ENCODE measurements at places on chromosomes 3 and 15. TPM values are rescaled to one million over a fixed set of nuclear protein-coding genes. Genes with fewer than 3 reads are reported as not detected.

Gene LYZL4
- not detected for total RNA-seq

DNA sequence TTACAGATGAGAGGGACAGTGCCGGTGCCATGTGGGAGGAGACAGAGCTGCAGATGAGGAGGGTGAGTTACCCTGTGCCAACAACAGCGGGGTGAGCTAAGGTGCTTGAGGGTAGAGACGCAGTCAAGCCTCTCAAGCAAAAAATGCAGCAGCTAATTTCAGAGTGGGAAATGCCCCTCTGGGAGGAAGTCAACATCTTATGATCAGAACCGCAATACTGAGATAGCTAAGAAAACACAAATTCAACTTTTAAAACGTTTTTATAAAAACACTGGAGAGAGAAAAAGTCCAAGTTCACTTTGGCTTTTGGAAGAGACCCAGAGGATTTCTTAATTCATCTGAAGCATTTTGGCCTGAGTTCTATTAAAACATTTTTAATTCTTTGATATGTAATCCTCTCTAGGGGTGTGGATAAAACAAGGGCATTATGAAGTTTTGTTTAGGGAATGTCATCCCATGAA lies 319.2 kb downstream of the SLC9A9 start:
- no peak for DNase-seq

DNA sequence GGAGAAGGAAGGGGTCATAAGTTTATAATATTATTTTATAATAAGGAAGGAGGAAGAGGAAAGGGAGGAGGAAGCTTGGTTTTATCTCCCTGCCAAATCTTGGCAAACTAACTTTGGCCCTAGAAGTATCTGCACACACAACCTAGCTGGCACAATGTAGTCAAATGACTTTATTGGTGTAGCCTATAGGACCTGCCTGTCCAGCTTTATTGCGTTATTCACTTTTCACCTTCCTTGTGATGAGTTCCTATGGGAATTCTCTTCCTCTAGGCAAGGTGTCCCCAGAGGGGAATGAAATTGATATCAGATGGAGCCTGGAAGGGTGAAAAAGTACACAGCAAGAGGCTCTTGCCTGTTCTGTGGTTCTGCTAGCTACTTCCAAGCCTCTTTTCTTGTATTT lies 111.2 kb upstream of the SLC25A36 start:
- no peak for DNase-seq

DNA sequence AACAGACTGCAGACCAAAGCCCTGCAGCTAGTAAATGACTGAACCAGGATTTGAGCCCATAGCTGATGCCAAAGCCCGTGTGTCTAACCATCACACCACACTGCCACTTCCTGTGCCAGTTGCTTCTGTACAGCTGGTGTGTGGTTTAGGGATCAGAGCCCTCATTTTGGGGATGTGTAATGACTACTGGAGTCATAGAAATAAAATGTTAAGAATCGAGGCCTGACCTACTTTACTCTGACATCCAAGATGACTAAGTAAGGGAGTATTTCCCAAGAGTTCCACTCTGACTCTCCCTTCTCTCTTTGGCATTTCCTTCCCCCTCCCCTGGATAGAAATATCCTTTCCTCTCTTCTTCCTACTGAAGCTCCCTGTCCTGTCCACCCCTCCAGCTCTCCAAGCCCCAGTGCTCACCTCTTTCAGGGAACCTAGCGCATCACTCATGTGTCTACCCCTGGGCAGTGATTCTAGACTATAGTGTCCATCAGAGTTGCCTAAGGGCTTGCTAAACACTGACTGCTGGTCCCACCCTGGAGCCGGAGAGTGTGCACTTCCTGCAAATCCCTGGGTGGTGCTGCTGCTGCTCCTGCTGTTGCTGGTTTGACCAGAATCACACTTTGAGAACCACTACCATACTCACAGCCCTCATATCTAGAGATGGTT lies 53.8 kb downstream of the MGLL start:
- no peak for DNase-seq

Gene ALCAM
- total RNA-seq, result 53.1 TPM

- DNase-seq, result no peak
Observed at GRCh38 chr3:172030181-172030580, 9.2 kb upstream of the FNDC3B start.
